PC-9 (cell line): ENCODE measurements at places on chromosomes 2 and 18. TPM values are rescaled to one million over a fixed set of nuclear protein-coding genes. Genes with fewer than 3 reads are reported as not detected.

The RAPGEF4 gene
- 0.53 TPM in 1 of 2 replicates, not detected in the other for total RNA-seq

The AQP12A gene
- not detected in 2 replicates for total RNA-seq

The LOXL3 gene
- total RNA-seq: 3.1 and 5.0 TPM in 2 replicates

The TRIP12 gene
- total RNA-seq: 139 and 226 TPM in 2 replicates

The GMPPA gene
- 44.7 and 57.2 TPM in 2 replicates for total RNA-seq

The CYP26B1 gene
- 0.55 and 1.3 TPM in 2 replicates for total RNA-seq

The CTLA4 gene
- not detected in 2 replicates for total RNA-seq

The C2orf78 gene
- total RNA-seq: not detected in 2 replicates

The COX5B gene
- total RNA-seq: 310 and 345 TPM in 2 replicates

The ZEB2 gene
- 0.09 and 0.95 TPM in 2 replicates for total RNA-seq

The RND3 gene
- 72.9 and 99.1 TPM in 2 replicates for total RNA-seq

The CFC1 gene
- not detected in 2 replicates for total RNA-seq

The TUBA3E gene
- not detected in 2 replicates for total RNA-seq

The FAM161A gene
- total RNA-seq: 8.4 and 12.2 TPM in 2 replicates

The CDH7 gene
- not detected in 2 replicates for total RNA-seq
